ENCODE measurements at places on chromosomes 4 and X.

DNA sequence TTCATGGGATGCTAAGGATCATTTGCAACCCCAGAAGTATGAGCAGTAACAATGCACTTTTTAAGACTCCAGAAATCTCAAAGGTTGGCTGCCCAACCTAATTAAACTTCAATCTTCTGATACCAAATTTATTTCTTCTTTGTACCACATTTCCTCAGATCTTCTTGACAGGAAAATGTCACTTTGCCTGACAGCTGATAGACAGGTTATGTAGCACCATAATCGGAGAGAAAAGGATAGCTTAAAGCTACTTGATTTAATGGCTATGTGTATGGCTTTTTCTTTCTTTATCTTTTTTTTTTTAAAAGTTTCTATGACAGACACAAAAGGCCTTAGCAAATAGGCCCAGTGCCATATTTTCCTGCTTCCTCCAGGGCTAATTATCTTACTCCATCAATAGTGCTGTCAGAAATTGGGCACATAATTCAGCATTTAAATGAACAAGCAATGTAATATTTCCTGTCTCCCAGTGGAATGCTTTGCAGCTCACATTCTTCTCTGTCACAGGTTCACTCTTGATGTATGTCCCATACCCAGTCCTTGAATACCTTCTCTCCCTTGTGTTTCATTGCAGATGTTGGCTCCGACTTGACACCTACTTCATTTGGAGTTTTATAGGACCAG is 795.7 kb downstream of the ADGRL3 start:
- DNase-seq: peak; percentile 18

- DNase-seq: peak; percentile 89
Measured at GRCh38 chr4:145012841-145013240, 85.2 kb downstream of the ANAPC10 start.

GRCh38 chr4:40978548-40978947 is 228.8 kb downstream of the NSUN7 start:
- DNase-seq: no peak

DNA sequence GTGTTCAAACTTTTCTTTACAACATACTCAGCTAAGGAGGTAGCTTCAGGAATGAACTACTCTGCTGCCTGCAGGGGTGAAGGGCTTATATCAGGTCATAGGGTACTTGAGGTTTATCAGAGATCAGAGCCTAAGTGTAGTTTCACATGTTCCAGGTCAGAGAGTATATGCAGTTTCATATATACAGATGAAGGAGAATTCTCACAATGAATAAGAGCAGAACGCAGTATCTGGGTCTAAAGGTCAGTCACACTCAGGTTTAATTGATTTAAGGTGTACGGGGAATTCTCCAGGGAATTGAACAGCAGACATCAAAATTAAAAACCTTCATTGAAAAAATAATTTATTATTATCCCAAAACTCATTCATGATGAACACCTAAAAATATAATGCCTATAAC is 700.6 kb downstream of the TECRL start:
- no peak for DNase-seq
